Hypothalamus (tissue), 51 donors: ENCODE measurements at places on chromosomes 2 and 18.

- DNase-seq: no peak
Observed at GRCh38 chr2:1739961-1740715, 4.2 kb downstream of the PXDN start.

DNA sequence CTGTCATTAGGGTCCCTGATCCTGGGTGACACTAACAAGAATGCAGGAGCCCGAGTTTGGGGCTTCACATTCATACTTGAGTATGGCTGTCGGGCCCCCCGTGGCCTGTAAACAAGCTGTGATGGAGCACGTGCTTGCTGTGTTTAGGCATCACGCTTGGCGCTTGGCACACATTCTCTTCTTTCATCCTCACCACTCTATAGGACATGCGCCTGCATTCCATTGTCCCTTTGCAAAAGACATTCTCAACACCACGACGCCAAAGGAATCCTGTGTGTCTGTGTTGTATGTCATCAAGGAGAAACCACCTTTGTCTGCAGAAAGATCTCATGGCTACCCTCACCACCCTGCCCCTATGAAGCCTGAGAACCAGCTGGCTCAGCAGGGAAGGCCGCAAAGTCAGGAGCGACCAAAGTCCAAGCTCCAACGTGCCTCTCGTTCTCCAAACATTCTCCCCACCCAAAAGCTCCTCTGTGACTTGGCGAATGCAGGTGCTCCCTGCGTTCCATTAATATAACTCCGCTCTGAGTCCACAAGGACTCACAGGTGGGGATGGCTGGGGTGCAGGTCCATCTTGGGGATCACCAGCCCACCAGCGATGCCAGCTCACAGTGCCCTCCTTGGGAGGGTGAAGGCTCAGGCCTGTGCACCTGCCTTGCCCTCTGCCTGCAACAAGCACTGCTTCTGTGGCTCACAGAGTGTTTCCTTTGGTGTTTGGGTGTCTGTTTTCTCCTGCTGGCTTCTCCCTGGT lies 6.2 kb upstream of the PER2 start:
- DNase-seq: no peak

- no peak for DNase-seq
Observed at GRCh38 chr2:83817511-83817910, 641.6 kb downstream of the SUCLG1 start.

DNA sequence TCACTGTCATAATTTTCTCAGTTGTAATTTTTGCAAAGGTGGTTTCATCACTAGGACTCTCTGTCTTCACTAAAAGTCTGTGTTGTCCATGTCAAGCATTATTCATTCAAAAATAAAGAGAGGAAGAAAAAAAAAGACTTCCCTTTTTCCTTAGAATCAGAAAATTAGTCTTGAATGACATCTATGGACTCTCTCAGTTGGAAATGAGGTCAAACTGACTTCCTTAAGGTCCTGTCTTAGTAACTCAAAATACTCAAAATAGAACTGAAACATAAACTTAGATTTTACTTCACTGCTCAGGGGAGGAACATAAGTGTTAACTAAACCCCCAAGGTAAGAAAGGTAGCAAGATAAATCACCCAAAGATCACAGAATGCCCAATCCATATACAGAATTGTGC lies 2.2 kb upstream of the ZNF407 start:
- no peak for DNase-seq

GRCh38 chr2:240871071-240871958 lies 2.7 kb downstream of the AGXT start:
- no peak for DNase-seq

DNA sequence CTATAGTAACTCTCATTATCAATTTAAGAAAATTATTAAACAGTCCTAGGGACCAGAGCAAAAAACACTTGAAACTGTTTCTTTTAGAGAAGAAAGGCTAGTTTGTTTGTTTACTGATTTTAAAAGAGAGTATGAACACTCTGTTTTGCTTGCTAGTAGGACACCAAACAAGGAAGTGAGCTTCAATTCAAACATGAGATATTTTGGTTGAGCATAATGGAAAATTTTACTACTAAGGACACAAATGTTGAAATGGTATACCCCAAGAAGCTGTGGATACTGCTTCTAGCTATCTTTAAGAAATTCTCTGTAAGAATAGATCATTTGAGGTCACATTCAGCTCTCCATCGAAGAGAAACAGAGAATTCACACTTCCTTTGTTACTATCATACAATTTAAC lies 216.3 kb upstream of the SMAD7 start:
- DNase-seq: no peak

- no peak for DNase-seq
Observed at GRCh38 chr2:135913727-135914365, 37.6 kb upstream of the MCM6 start.

- DNase-seq: no peak
Observed at GRCh38 chr2:239249776-239250175, 151.0 kb downstream of the HDAC4 start.

- DNase-seq: no peak
Observed at GRCh38 chr2:201696151-201696659, 2.2 kb downstream of the MPP4 start.

GRCh38 chr2:54176577-54176976 lies 61.2 kb downstream of the ACYP2 start:
- DNase-seq: no peak

DNA sequence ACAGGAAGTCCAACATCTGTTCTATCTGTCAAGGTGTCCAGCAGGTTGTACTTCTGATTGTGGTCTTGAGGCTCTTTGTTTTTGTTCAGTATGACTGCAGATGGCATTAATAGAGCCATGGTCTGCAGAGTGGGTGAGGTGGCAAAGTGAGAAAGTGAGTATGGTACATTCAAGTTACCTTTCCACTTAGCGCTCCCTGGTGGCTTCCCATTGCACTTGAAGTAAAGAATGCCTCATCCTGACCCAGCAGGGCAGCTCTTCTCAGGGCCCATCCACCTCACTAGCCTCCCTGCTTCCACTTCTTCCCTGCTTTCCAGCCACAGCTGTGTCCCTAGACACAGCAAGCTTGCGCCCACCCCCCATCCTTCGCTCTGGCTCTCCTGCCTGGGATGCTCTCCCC lies 148.0 kb upstream of the ALPP start:
- no peak for DNase-seq

GRCh38 chr2:25685741-25686140 lies 12.4 kb upstream of the DTNB start:
- no peak for DNase-seq

DNA sequence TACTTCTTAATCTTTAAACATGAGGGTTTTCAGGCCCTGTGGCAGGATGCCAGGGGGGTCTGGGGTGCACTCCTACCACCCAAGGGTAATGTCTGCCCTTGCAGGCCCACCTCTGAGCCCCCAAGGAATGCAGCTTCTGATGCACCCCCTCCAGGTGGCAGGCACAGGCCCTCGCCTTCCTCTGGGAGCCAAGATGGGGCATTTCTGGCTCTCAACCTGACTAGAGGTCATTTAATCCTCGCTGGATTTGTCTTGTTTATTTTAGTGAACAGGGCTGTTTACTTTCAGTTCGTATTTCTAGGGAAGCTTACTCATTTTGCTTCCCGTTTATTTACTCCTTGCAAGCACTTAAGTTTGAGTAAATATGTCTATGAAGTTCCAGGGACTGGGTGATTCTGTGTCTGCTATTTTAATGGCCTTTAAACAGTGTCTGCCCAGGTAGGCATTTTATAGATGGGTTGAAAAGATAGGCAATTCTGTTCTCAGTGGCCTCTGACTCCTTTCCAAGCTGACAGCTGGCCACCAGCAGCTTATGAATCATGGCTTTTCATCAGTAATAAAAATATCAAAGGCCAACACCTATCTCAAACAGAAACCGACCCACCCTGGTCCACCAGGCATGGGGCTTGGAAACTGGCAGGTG lies 11.1 kb upstream of the DNPEP start:
- no peak for DNase-seq
